NCI-H1436 treated with DMSO at 0.1 percent for 48 hours (cell line): ENCODE measurements at places on chromosomes 13 and 19.

DNA sequence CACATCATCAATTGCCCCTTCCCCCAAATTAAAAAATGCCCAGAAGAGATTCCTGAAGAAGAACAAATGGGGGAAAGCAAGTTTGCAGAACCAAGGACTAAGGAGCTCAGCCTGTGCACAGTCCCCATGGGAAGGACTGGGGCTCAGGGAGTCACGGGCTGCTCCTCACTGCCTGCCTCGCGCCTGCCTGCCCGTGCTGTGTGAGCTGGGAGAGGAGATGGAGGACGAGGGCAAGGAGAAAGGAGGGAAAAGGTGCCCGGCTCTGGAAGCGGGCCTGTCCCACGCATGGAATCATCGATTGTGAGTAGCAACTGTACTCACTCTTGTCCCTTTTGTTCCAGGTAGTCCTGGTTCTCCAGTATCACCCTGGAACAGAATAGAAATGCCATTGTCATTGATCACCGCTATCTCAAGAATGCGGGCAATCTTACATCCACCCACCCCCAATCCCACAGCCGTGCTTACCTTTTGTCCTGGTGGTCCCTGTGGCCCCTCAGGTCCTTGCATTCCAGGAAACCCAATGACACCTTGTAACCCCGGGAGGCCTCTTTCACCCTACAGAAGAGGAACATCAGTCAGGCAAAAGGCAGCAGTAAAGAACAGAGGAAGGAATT lies 93.4 kb downstream of the COL4A1 start:
- no peak for DNase-seq

GRCh38 chr13:36192166-36192565 lies 22.2 kb downstream of the SOHLH2 start:
- no peak for DNase-seq

DNA sequence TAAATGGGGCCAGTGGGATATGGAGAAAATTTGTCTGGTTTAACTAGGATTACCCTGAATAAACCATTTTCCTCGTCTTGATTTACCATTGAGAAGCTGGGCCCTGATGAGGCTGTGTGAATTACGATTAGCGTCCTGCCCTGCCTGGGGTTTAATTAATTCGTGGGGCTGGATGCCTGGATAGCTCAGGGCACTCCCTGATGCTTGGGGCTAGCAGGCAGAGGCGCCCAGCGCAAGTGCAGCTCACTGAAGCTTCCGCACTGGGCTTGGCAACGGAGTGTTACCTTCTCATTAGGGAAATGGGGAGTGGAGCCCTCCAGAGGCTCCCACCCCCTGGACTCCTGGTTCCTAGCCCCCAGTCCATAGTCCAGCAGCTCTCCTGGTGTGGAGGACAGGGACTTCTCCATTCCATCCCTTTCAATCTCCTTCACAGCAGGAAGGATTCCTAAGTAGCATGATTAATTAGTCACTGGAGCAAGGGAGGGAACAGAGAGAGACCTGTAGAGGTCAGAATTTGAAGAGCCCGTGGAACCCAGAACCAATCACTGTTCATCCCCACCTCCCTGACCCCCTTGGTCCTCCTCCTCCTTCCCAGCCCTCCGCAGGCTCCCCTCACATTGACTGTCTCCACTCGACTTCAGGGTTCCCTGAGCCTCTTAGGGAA lies 107.2 kb downstream of the UQCRFS1 start:
- DNase-seq = no peak

DNA sequence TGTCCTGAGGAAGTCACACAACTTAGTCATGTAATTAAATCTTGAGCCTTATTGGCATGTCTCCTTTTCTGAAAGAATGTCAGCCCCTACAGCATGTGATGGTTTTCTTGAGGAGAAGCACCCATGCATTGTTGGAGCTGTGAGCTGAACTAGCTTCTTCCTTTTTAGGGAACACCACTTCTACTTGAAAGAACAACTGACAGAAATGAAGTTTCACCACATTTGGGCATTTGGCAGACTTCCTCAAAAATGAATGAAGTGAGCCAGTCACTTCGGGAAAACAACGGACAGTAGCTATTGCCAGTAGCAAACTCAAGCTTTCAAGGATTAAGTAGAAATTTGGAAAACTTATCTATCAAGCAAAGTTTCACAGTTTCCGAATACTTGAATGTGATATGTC lies 1351.3 kb downstream of the EFNB2 start:
- no peak for DNase-seq

DNA sequence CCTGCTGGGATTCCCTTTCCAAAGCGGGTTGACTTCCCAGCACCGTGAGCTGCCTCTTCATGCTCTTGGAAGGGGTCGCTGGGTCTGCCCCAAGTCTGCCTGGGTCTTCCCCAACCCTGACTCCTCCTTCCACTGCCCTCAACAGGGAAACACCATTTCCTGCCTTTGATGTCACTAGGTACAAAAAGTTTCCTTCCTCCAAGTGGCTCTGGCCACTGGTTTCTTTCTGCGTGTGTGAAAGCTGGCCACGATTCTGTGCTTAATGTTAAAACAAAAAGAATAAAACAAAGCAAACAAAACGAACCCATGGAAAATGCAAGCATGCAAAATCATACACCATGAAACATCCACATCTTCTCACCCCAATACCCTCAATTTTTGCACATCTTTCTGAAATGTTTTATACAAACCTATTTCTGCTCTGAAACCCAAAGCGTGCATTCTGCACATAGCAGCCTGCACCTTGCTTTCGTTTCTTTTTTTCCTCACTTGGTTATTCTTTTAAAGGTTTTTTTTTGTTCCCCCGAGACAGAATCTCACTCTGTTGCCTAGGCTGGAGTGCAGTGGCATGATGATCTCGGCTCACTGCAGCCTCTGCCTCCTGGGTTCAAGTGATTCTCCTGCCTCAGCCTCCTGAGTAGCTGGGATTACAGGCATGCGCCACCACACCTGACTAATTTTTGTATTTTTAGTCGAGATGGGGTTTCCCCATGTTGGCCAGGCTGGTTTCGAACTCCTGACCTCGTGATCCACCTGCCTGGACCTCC lies 12.5 kb upstream of the TNFSF9 start:
- no peak for DNase-seq

GRCh38 chr19:5789886-5790558 lies 941 bp downstream of the DUS3L start:
- DNase-seq = no peak

DNA sequence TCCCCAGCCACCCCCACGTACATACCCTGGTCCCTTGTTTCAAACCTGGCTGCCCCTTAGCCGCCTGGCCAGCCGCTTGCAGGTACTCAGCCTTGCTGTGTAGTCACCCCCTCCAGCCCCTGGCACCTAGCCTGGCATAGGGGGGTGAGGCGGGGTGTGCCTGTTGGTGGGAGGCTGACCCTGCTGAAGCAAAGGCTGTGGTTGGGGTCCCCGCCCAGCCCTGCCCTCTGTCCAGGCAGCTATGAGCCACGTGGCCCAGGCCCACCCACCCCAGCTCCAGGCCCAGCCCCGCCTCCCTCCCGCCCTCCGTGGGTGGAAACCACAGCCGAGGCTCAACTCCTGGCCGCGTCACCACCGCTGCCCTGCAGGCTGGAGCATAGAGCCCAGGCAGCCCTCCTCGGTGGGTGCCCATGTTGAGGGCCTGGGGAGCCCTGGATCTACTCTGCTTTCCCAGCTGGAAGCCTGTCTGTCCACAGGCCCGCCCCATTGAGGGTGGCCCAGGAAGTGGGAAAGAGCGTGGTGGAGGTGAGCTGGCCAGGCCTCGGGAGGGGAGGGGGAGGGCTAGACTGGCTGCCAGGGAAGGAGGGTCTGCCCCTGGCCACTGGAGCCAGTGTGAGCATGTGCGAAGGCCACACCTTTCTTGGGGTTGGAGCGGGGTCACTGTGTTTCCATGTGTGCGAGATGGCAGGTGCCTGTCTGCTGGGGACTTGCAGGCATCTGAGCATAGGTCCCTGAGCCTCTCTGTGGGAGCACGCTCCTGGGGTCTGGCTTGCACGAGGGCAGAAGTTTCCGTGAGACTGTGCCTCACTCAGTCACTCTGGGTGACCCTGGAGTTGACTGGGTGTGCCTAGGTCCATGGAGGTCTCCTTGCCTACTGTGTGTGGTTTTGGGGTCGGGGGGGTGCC lies 31.0 kb downstream of the PAK4 start:
- DNase-seq = no peak

DNA sequence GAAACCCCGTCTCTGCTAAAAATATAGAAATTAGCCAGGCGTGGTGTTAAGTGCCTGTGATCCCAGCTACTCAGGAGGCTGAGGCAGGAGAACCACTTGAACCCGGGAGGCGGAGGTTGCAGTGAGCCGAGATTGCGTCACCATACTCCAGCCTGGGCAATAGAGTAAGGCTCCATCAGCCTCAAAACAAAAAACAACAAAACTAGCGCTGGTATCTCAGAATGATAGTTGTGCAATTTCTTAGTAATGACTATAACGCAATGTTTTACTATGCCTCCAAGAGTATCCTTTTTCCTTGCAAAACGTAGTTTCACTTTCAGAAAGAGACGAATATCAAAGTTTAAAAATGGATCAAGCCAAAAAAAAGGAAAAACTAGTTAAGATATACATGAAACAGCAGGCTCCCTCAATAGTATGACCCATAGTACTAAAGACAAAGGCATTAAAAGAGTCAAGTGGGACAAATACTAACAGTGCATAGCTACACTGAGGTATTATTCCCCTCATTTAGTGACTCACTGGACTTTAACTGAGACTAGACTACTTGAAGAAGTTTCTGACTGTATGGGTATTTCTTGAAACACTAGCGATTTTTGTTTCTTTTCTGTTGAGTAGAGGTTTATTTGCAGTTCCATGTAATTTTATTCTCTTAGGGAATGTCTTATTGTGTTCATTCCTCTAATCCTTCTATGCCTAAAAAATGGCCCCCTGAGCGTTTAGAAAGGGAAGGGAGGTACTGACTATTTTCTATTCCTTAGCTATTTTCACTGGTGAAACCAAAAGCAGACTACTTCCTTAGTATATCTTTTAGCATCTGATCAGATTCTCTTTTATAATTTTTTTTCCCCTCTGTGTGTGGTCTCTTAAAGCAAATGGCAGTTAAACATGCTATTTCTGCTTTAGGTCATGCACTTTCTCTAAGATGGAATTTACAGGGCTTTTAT lies 10.4 kb upstream of the ITM2B start:
- no peak for DNase-seq

DNA sequence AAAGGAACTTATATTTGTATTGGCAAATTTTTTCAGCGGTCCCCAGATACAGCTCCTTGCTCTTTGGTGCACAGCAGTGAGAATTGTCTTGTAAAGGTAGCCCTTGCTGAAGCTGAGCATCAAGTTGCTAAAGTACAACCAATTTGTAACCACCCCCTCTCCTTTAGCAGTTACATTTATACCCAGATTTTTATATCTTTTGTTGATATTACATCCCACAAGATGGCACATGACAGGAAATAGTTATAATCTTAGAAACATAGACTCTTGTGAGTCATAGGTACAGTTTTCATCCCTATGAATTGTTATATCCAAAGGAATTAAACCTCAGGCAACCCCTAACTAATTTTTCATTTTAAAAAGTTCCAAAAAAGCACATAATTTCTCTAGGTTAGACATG lies 523.0 kb upstream of the SLITRK1 start:
- DNase-seq = no peak

DNA sequence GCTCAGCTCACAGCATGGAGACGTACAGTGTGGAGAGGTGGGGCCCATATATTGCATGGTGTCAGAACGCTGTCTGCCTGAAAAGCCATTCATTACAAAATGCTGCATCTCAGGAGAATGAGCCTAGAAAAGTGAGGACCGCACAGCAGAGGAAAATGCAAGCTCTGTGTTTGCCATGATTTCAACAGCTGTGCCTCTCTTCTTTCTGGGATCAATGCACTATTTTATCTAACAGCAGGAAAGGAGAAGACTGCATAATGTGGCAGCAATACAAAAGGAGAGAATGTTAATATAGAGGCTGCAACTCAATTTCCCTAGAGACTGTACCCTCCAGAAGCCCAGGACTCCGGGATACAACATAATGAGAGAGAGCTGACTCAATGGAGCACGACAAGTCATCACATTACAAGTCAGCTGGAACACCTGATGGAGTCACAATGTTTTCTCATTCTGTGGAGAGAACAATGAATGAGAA lies 368.0 kb downstream of the FGF14 start:
- peak; percentile 71 for DNase-seq

DNA sequence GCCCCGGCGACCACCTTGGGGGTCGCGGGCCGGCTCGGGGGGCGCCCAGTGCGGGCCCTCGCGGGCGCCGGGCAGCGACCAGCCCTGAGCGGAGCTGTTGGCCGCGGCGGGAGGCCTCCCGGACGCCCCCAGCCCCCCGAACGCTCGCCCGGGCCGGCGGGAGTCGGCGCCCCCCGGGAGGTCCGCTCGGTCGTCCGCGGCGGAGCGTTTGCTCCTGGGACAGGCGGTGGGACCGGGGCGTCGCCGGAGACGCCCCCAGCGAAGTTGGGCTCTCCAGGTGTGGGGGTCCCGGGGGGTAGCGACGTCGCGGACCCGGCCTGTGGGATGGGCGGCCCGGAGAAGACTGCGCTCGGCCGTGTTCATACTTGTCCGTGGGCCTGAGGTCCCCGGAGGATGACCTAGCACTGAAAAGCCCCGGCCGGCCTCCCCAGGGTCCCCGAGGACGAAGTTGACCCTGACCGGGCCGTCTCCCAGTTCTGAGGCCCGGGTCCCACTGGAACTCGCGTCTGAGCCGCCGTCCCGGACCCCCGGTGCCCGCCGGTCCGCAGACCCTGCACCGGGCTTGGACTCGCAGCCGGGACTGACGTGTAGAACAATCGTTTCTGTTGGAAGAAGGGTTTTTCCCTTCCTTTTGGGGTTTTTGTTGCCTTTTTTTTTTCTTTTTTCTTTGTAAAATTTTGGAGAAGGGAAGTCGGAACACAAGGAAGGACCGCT lies 729 bp downstream of the STK11 start:
- no peak for DNase-seq

DNA sequence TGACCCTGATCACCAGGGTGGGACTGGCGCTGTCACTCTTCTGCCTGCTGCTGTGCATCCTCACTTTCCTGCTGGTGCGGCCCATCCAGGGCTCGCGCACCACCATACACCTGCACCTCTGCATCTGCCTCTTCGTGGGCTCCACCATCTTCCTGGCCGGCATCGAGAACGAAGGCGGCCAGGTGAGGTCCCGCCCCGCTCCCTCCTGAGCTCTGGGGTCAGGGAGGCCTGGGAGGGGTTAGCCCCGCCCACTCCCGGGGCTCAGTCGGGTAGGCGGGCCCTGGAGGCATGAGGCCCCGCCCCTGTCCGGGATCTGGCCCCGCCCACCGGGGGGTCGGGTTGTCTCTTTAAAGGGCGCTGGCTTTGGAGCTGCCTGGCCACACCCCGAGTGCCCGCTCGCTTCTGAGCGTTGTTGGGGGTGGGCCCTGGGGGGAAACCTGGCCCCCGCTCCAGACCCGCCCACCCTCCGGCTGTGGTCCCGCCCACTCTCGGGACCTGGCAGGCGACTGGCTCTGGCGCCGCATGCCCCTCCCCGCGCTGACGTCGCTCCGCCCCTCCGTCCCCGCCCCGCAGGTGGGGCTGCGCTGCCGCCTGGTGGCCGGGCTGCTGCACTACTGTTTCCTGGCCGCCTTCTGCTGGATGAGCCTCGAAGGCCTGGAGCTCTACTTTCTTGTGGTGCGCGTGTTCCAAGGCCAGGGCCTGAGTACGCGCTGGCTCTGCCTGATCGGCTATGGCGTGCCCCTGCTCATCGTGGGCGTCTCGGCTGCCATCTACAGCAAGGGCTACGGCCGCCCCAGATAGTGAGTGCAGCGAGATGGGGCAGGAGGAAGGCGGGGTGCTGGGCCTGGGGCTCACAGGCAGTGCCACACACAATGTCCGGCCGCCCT lies 13.1 kb downstream of the DDX39A start:
- DNase-seq = peak; percentile 64

- no peak for DNase-seq
These were observed 107.3 kb upstream of the SERP2 start for GRCh38 chr13:44266305-44266704.
